ENCODE measurements at places on chromosomes 1 and 21. TPM values are rescaled to one million over a fixed set of nuclear protein-coding genes. Genes with fewer than 3 reads are reported as not detected.

- DNase-seq, result no peak
Observed at GRCh38 chr1:232471250-232471649, 158.7 kb downstream of the SIPA1L2 start.

DNA sequence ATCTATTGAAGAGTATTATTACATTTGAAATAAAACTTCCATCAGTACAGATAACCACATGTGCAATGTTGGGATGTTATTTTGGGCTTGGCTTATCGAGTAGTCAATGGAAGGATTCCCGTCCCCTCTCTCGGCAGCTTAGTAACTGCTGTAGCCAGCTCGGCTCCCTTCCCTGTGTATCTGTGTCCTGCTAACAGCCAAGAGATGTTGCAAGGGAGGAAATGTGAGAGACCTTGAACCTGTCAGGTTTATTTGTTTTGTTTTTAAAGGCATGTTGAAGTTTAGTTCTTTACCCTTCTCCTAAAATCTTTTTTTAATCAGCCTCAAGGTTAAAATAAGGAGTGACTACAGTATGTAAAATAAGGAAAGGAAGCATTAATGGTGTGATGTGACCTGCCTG is 13.6 kb upstream of the TARS2 start:
- no peak for DNase-seq

DNA sequence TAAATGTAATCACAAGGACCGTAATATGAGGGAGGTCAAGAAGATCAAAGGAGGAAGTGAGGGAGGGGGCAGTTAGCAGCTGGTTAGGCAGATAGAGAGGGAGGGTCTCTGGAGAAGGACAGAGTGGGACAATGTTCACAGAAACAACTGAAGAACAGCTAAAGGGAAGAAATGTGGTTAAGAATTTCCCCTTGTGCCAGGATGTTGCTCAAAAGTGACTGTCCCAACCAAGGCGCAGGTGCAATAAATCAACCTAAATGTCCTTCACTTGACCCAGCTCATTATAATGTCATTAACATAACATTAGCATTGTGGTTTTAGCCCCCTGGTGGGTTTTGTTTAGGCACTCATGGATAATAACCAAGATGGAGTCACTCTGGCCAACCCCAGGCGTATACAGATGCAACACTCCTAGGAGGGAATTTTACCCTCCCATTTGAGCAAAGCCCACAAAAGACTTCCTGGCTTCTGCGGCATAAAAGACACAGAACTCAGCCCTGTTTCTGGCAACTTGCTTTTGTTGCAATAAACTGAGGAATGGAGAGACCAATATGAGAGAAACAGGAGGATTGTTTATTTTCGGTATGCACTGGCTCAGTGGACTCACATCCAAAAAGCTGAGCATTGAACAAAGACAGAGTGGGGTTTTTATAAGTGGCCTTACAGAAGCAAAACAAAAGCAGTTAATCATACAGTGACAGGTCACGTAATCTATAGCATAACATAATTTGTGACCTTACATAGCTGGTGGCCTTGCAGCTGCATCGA is 7.3 kb upstream of the CA6 start:
- no peak for DNase-seq

- peak; percentile 88 for DNase-seq
Observed at GRCh38 chr1:234980645-234981396, 147.8 kb downstream of the TOMM20 start.

- no peak for DNase-seq
Observed at GRCh38 chr1:78622548-78622947, 2.3 kb downstream of the IFI44L start.

DNA sequence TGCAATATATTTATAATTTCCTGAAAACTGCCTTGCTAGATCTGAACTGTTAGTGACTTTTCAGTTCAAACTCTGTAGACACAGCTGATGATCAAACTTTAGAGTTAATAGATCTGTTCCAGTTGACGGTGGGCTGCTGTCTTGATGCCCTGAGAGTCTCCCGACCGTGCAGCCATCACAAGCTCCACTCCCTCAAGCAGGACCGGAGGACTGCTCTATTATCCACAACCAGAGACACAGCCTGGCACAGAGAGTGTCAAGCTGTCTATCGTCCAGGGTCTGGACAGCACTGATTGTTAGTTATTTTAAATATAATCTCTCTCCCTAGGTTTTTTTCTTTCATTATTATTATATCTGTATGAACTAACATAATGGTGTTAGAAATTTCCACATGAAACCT is 8.0 kb downstream of the CHODL start:
- DNase-seq, result peak; percentile 22

- peak; percentile 73 for DNase-seq
Observed at GRCh38 chr1:1360506-1361169, 2.3 kb upstream of the MXRA8 start.

RAP1GAP gene
- total RNA-seq, result 4.4 TPM

MANEAL gene
- total RNA-seq, result 0.63 TPM
